ENCODE measurements at places on chromosomes 2 and 18.

GRCh38 chr2:182740701-182741100 is 24.6 kb downstream of the DNAJC10 start:
- no peak for DNase-seq

GRCh38 chr18:62758591-62758990 is 43.2 kb downstream of the PHLPP1 start:
- DNase-seq, result no peak

DNA sequence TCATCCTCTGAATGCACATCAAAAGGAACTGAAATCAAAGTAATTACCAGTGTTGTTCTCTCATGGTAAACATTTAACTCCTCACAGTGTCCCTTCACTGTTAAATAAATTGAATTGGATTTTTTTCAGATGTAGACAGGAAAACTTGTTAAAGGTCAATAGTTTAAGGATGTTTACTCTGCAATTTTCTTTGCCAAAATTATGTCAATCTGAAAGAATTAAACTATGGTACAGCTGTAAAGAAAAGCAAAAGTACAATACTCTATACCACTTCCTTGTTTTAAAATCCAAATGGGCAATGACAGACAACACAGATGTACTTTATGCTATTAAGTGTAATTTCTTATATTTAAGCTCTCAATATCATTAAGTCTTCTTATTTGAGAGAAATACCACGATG is 153.2 kb downstream of the WDPCP start:
- no peak for DNase-seq

- DNase-seq, result no peak
These were observed 62.6 kb upstream of the ALPP start for GRCh38 chr2:232315923-232316299.

DNA sequence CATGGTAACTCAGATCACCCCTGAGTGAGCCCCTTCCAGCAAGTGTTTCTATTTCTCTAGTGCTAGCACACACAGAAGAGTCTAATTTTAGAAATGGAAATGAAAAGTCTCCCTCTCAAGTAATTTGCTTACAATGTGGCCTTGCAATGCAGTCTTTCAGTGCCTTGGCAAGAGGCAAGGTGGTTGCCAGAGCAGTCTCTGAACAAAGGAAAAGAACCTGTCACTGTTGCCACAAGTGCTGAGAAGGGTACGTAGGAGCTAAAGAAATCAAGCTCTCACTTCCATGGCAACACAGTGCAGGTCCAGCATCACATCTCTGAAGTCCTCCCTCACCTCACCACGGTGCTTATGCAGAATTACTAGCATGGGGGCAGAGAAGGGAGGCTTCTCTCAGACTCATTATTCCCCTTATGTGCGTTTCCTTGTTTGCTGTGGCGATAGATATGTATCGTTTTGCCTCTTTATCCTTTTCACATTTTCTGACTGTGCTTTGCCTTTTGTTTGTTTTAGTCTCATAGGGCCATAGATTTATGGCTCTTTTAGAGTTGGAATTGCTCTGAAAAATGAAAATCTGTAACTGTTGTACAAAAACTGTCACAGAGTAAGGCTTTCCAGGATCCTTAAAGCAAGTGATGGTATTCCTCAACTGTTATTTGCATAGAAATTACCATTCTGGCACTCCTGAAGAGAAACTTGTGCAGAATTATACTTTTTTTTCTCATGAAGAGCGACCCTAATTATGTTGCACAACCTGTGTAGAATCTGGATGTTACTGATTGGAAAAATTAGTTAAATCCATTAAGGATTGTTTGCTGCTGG is 164.8 kb downstream of the CCDC85A start:
- no peak for DNase-seq

GRCh38 chr2:29261003-29261402 is 145.8 kb downstream of the CLIP4 start:
- DNase-seq, result no peak

GRCh38 chr18:57475903-57476302 is 40.7 kb downstream of the ONECUT2 start:
- DNase-seq, result peak; percentile 56

DNA sequence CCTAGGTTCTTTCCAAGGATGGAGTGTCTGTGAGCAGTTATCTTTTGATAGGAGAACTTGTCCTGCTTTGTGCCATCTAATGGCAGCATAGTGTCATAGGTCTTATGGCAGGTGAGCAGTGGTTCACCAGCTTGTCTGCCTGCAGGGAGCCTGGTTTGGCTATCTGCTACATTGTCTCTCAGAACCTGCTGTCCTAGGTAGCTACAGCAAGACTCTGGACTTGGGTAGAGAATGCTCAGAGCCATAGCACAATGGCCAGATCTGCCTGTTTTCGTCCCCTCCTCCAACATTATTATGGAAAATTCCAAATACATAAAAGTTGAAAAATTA is 28.3 kb downstream of the AGFG1 start:
- no peak for DNase-seq

- no peak for DNase-seq
These were observed 42.5 kb upstream of the TMEM18 start for GRCh38 chr2:719734-720133.

DNA sequence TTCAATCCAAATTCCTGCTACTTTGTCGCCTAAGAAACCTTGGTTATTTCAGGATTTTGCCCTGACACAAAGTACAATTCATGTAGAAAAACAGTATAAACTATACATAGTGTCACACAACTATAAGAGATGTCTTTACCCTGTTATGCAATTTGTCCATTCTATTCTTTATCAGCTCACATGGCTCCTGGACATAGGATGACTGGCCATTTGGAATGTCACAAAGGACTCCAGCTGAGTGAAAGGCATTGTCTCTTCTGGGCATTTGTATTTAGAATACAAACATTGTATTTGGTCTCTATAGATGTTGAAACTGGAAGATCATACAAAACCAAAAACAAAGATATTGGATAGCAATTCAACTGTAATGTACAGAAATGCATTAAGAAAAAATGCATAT is 944.6 kb upstream of the LRRTM1 start:
- DNase-seq, result no peak

DNA sequence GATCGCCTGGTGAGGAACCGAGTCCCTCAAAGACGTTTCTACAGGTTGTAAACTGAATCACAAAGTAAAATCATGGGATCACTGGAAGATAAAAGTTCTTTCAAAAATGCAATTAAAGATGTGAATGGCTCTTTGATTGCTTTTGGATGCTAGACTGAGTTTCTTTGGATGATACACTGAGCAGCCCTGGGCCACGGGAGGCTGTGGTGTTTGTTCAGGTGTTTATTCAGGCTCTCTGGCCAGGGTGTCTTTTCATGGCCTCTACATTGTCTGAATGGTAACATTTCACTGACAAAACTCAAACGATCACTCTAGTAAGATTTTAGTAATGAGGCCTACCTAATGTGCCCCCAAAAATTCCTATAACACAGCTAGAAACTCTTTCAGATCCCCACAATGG is 48.4 kb upstream of the SPATS2L start:
- no peak for DNase-seq

DNA sequence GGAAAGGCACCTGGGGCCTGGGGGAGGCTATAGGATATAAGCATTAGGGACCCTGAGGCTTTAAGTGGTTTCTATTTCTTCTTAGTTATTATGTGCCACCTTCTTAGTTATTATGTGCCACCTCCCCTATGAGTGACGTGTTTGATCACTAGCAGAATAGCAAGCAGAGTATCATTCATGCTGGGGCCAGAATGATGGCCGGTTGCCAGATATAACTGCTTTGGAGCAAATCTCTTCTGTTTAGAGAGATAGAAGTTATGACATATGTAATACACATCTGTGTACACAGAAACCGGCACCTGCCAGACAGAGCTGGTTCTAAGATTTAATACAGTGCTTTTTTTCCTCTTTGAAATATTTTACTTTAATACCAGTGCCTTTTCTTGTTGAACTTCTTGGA is 29.4 kb downstream of the LIPG start:
- no peak for DNase-seq

GRCh38 chr2:15884790-15885189 is 55.6 kb upstream of the MYCN start:
- DNase-seq, result no peak

DNA sequence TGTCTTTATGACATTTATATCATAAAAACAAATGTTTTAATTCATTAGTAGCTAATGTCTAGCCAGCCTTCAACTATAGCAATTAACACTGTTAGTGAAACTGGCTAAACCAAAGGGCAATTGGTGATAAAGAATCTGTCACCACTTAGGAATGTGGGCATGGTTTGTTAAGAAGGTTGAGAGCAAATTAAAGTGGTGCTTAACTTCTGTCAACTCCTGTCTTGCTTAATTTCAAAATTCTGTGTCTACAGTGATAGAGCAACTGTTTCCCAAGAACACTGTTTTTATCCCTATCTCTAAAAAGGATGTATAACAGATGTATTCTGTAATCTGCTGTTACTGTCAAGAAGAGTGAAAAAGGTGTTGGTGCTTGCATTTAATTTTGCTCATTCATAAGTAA is 36.5 kb downstream of the CFAP36 start:
- peak; percentile 6 for DNase-seq

DNA sequence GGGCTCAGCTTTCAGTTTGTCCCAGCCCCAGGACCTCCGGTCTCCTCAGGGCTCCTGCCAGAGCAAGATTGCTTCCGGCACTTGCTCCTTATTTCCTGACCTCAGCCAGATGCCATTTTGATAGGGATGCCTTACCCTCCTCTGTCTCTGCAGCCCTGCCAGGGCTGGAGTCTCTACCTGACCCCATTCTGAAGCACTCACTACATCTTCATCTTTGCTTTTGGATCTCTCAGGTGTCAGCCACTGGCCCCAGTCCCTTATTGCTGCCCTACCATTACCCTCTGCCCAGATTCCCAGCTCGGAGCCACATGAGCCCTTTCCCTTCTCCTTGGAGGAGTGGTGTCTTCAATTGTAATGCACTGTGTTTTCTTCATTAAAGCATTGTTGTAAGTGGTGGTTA is 17.1 kb downstream of the OSBPL6 start:
- DNase-seq, result no peak

DNA sequence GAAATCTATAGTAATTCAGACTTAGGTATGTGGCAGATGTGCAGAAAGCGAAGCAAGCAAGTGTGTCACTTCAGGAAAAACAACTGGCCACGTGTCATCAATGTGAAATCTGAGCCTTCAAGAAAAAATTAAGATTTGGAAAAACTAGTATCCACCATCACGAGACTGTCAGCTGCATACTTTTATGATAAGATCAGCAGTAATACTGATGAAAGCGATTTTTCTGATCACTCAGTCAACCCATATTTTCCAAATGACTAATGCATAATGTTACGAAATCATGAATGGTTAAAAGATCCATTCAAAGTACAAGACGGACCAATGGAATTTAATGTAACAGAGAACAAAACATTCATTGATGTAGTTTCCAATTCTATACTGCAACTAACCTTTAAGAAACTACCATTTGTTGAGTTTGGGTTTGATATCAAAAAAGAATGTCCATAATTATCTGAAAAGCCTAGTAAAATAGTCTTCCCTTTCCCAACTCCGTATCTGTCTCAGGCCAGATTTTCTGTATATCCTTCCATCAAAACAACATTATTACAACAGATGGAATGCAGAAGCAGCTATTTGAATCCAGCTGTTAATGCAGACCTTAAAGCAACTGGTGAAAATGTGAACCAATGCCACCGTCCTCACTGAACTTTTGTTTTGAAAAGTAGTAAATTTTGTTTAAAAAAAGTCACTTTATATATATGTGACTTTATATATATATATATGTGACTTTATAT is 17.0 kb upstream of the BCL2 start:
- no peak for DNase-seq

GRCh38 chr2:158647436-158648231 is 147.5 kb upstream of the DAPL1 start:
- DNase-seq, result no peak

- DNase-seq, result peak; percentile 69
These were observed 44.6 kb downstream of the FAM124B start for GRCh38 chr2:224357098-224357901.

GRCh38 chr18:40501026-40501425 is 1454.0 kb upstream of the PIK3C3 start:
- DNase-seq, result no peak

DNA sequence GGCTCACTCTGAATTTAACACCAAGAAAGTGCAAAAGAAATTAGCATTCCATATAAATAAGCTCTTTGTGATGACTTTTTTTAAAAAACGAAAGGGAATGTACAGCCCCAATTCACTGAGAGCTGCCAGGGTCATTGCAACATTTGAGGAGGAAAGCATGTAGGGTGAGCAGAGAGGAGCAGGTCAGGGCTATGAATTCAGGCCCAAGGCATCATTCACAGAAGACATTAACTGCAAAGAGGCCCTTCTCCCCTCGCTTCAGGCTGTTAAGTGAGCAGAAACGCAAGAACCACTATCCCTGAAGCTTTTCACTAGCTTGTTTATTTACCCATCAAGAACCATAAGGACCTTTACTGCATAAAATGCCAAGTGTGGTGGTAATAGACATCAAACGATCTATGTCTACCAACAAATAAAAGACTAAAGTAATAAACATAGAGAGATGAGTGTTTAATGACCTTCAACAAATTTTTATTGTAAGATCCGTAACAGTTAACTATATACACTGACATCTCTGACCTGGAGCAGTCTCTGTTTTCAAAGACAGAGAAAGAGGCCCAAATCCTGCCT is 333.1 kb upstream of the HNRNPA3 start:
- DNase-seq, result no peak

- DNase-seq, result no peak
These were observed 145.8 kb downstream of the LAMA3 start for GRCh38 chr18:23835091-23835490.

- DNase-seq, result peak; percentile 88
These were observed 193.4 kb downstream of the HAUS1 start for GRCh38 chr18:46297621-46298020.

DNA sequence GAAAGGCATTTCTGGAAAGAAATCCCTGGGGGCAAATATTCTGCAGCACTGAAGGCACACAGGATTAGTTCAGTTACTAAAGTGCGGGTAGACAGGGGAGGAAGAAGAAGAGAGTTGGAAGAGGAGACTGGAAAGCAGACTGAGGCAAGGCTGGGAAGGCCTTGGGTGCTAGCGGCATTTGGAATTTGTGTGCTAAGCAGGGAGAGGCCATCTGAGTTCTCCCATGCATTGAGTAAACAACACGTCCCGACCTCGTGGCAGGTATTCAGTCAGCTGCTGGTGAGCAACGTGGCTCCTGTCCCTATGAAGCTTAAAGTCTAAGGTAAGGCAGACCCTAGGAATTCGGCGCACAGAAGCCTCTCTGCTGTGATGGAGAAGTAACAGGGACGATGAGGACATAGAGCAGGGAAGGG is 30.7 kb downstream of the ATP8B1 start:
- DNase-seq, result no peak

DNA sequence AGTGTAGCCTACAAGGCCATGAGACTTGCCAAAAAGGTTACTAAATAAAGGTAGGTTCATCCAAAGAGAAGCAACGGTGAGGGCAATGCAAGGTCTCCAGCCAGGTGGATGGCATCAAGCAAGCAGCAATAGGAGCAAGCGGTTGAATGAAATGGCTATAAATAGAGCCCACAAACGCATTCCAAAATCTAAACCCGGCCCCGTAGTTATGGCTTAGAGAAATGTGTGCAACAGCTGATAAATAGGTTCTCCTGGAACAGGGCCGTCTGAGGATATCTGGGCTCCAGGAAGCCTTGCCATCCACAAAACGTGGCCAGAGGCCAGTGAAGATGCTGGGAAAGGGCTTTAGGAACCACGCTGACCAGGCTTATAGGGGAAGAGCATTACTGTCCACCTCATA is 146.1 kb upstream of the PID1 start:
- DNase-seq, result no peak

- DNase-seq, result peak; percentile 79
These were observed 85.4 kb upstream of the EML6 start for GRCh38 chr2:54638103-54638502.

- no peak for DNase-seq
These were observed 175.7 kb downstream of the ICOS start for GRCh38 chr2:204112084-204112770.

- DNase-seq, result no peak
These were observed 31.7 kb downstream of the PCARE start for GRCh38 chr2:29042561-29043075.

- no peak for DNase-seq
These were observed 18.3 kb upstream of the ITGA6 start for GRCh38 chr2:172409042-172409441.
